RPMI7951 (cell line): ENCODE measurements at places on chromosomes 12 and 14.

DNA sequence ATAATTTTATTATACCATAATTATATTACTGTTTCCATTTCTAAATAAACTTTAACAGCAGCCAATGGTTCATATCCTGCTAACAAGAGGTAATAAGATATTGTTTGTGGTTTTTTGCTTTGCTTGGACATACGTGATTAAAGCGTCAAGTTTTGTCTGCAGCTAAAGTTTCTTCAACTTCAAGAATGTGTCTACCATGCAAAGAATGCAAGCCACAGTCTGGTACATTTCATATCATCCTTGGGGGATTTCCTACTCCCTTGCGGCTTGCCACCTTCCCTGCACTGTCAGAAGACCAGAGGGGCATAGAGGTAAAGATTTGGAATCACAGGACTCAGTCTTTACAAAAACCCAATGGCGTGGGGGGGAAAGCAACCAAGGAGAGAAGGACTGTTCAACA is 125.2 kb downstream of the MED13L start:
- DNase-seq, result peak; percentile 76

- DNase-seq, result no peak
Observed at GRCh38 chr12:130815028-130815741, 23.9 kb downstream of the STX2 start.

GRCh38 chr12:23687947-23688346 is 261.5 kb downstream of the SOX5 start:
- DNase-seq, result no peak

DNA sequence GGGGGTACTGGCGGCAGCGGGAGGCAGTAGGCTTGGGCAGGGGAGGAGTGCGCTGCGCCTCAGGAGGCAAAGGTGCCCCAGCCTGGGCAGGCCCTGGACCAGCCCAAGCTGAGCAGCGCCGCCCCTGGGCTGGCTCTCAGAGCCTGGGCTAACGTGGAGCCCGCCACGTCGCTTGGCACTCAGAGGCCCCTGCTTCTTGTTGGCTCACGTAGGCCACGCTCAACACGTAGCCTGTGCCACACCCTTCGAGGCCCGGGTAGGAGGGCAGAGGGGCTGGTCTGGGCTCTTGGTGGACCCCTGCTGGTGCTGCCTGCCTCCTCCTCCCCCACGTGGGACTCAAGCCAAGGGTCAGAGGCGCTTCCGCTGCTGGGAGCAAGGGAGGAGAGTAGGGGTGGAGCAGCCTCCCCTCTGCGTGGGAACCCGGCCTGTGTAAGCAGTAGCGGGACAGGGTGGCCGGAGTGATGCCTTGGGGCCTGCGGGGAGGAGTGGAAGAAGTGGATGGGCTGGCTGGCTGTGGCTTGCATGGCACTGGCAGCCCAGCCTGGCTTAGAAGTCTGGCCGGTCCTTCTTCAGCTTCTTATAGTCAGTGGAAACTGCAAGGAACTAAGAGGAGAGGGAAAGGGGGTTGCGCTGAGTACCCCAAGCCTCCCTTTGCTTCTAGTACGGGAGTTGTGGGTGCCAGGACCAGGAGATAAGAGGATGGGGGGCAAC is 5.7 kb downstream of the SHMT2 start:
- no peak for DNase-seq

DNA sequence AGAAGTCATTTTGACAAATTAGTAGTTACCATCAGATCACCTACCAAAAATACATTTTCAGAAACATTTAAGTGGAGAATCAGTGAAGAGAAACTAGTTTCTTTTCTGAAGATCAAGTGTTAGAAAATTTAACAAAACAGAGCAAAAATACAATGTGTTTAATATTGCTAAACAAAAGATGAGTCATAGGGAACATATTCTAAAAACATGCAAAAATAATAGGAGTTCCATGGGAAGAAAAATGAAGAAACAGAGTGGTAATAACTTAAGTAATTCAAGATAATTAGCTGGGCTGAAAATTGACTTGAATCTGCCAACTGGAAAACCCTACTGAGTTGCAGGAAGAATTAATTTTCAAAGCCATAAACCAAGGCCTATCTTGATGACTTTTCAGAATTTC is 111.5 kb upstream of the KITLG start:
- DNase-seq, result no peak

GRCh38 chr14:101855958-101856357 is 94.4 kb downstream of the PPP2R5C start:
- DNase-seq, result no peak

DNA sequence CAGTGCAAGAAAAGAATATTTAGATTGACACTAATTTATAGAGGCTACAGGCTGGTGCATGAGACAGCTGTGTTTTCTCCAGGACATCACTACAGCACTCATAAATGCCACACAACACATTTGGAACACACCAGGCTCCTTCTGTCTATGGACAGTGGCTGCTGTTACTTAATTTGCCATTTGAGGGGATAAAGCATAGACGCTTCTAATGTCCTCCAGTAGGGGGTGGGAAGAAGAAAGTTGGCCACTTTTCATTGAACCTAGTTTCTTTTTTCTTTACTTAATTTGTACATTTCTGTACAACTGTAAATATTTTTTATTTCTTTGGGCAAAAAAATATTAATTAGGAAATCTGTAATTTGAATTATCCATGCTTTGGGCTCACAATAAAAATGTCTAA is 12.4 kb upstream of the RTN1 start:
- no peak for DNase-seq

DNA sequence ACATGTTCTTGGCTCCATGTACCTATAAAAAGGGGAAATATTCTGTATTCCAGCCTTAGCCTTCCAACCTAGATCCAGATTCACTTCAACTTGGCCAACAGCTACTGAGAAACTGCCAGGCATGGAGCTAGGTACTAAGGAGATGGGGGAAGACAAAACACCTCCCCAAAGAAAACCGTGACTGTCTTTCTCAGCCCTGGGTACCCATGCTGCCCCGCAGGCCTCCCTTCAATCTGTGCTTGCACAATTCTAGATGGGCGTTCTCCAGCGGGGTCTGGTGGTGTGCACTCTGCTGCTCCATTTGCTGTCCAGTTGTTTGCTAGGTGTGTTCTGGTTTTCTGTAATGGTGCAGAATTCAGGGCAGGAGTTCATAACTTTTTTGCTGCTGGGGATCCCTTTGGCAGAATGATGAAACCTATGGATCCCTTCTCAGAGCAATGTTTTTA is 817 bp upstream of the KRT4 start:
- no peak for DNase-seq

- DNase-seq, result no peak
Observed at GRCh38 chr14:60161196-60162107, 3.7 kb downstream of the DHRS7 start.

- DNase-seq, result no peak
Observed at GRCh38 chr14:92990456-92991430, 67.8 kb downstream of the CHGA start.

DNA sequence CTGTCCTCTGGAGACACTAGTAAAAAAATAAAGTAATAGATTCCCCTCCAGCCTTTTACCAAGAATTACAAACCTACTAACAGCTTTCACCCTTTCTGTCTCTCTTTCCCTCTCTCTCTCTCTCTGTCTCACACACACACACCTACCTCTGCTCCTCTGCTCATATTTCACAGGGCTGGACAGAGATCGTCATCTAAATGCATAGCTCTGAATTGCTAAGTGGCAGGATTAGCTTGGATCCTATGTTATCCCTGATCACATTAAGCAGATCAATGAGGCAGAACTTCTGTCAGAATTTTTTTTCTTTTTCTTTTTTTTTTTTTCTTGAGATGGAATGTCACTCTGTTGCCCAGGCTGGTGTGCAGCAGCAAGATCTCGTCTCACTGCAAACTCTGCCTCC is 22.9 kb downstream of the VCPKMT start:
- DNase-seq, result no peak

DNA sequence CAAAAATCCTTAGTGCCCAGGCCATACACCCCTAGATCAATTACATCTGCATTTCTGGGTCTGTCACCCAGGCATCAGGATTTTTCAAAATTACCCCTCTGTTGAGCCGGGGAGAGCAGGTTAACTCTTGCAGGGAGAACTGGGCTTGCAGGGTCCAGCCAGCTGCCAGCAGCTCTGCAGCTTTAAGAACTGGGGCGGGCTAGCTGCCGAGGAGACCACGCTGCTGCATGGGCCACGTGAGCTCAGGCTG is at the start of gene DGLUCY:
TSS of gene DGLUCY (plus strand) at position 245 of the 250 bp plus-strand sequence. CDS start 46,222 bp downstream, outside the sequence.
- no peak for DNase-seq

DNA sequence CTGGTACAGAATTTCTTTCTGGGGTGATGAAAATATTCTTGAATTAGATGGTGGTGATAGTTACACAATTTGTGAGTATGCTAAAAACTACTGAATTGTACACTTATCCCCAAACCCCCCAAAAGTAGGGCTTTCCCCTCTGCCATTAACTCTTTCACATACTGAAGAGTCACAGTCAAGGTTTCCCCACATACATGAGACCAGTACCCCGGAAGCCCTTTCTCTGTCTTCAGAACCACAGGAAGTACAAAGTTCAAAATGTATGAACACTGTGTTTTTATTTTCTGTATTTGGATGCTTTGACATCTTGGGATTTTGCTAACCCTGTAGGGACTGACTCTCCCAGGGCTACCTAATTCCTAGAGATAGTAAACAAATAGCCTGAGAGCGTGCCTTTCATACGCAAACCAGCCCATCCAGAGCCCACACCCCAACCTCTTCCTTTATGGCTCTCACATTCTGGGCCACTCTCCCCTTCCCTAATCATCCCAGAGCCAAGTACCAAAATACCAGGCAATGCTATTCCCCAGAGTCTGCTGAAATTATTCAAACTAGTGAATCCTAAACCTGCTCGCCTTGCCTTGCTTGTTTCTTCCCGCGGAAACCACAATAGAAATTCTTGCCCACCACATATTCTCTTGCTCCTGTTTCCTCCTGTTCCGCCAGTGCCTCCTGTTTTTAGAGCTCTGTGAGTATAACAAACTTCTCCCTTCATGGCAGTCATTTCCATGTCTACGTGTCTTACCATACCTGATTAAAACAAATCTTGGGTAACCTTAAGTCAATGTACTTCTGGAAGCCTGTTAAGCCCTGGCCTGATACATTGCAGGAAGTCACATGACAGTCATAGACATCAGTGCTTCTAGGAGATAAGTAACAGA is 524.8 kb downstream of the FUT8 start:
- no peak for DNase-seq

DNA sequence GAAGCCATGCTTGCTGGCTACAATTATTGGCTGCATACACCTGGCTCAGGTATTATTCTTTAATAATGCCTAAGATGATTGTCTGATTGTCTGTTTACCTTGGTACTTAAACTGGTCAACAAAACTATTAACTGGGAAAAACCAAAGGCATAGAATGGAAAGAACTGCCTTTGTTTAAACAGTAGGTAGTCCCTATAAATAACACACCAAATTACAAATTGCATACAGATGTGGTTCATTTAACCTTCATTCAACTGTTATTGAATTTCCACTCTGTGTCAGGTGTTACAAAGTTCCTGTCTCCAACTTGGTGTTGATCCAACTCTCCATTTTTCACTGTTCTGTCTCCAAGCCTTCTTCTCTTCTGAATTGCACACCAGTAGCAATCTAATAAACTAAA is 79.8 kb upstream of the FSCB start:
- no peak for DNase-seq

- no peak for DNase-seq
Observed at GRCh38 chr12:39897315-39897714, 208.6 kb downstream of the SLC2A13 start.

DNA sequence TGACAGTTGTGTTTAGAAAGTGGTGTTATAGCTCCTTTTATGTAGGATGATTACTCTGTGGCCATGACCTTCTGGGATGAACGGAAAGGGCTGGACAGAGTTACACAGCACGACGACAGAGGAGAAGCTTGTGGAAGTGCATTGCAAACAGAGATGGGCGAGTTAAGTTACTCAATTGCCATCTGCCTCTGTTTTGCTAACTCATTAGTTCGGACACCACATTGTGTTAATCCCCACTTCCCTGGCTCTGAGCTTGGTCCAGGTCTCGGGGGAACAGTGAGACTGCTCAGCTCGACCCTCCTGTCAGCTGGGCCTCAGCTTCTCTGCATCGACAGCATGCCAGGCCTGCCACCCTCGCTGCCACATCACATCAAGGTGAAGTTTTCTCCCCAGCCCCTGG is 408.0 kb downstream of the ZFP36L1 start:
- no peak for DNase-seq

DNA sequence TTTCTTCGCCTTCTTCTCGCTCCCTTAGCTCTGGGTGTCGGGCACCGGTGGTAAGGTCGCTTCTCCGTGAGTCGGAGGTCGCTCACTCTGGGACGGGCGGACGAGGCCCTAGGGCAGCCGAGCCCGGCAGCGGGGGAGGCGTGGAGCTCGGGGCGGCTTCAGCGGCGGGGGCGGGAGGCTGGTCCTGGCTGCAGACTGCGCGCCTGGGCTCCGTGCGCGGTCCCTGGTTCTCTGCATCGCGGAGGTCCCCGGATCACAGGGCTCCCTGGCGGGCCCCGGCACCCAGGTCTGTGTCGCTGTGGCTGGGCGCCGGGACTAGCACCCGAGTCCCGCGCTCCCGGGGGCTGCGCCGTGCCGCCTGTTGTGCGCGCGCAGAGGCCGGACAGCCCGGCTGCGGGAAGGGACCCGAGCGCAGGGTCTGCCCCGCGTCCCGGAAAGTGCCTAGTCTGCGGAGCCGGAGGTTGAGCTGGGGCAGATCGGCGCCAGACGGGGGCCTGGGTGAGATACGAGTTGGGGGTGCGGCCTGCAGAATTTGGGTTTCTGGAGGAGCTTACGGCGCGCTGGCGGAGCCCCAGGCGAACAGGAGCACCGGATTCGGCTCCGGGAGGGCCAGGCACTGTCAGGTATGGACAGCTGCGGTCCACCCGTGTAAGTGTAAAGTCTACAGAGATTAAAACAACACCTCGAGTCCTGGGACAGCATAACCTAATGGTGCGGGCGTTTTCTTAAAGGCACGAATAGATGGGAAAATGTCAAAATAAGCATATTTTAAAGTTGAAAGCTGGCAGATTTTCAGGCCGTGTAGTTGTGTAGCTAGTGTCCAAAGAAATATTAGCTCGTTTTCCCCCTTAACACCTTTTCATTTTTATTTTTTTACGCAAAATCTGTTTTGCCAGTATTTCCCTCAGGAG is 713 bp downstream of the FRMD6 start:
- no peak for DNase-seq

DNA sequence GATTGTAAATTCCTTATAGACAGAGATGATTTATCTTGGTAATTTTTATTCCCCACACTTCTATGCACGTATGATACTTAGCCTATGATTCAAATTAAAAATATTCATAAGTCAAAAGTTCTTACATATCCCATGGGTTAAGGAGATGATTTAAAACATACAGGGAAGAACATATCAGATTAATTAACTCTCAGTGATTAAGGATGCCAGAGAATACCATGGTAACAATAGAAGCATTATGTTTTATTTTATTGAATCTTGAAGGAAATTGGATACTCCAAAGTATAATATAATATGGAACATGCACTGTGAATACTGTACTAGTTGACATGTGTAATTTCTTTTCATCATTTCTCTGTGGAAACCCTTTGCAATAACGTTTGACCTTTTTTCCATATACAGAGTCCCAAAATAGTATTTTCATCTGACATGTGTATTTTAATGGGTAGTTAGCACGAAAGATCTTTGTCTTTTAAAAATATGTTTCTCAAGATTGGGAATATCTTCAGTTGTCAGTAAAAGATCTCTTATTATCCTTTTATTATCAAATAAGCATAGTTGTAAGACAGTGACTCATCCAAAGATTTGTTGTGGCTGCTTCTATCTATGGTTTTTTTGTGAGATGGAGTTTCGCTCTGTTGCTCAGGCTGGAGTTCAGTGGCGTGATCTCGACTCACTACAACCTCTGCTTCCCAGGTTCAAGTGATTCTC is 166.7 kb downstream of the RAD51B start:
- peak; percentile 50 for DNase-seq
